ENCODE measurements at places on chromosomes 12 and 14.

GRCh38 chr14:67285876-67286452 lies 44.7 kb downstream of the PALS1 start:
- DNase-seq, result peak; percentile 3

DNA sequence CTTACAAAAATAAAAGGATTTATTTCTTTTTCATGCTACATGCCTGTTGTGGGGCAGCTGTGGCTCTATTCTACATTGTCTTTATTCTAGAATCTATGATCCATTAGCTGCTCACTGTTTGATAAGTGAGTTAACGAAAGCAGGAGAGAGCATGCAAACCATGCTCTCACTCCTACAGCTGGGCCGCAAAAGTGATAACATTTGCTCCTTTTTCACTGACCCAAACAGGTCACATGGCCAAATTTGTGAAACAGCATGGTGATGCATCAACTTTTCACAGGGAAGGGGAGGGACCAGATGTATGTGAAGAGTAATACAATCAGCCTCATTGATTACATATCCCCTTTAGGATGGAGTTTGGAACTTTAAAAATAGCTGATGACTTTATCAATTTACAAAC lies 456.9 kb upstream of the SYT1 start:
- DNase-seq, result no peak

DNA sequence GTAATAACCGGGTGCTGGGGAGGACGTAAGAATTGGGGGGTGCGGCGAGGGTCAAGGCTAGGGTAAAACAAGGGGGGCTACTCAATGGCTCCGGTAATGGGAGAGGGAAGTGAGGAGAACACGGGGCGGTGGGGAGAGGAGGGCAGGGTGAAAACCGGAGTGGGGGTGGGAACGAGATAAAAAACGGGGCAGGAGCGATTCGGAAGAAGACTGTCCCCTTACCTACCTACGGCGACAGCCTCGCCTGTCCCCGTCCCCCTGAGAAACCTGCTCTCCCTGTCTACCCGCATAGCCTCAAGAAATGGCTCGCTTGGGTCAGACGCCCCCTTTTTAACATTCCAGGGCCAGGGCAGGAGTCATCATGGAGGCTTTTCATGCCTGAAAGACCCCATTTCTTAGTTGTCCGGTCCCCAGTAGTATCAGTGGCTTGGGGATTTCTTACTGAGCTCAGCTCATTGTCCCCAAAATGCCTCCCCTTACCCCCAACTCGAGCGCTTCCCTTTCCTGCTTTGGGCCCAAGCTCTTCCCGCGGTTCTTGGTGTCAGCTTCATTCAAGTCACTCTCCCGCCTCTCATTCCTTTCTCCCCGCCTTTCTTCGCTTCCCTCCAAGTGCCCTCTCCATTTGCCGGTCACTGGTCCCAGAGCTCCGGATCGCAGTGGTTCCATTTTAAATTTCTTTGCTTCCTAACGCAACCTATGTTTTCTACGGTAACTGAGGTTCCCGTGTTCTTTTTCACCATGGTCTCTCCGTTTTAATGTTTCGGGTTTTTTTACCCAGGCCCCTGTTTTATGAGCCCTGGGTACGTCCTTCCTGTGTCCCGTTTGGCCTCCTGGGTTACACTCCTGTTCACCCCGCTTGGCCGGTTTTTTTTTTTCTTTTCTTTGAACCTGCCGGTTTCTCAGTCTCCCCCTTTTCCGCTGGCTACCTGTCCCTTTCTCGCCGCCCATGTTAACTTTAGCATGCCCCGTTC lies 1.2 kb upstream of the WSB2 start:
- DNase-seq, result peak; percentile 43

GRCh38 chr12:28939427-28939826 lies 209.7 kb upstream of the FAR2 start:
- no peak for DNase-seq

DNA sequence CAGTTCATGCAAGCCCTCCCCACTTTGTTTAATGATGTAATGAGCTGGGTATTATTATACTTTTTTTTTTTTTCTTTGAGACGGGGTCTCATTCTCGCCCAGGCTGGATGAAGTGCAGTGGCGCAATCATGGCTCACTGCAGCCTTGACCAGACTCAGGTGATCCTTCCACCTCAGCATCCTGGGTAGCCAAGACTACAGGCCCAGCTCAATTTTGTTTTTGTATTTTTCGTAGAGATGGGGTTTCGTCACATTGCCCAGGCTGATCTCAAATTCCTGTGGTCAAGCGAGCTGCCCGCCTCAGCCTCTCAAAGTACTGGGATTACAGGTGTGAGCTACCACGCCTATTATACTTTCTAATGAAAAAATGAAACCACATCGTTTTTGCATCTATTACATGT lies 4.5 kb upstream of the DCAF11 start:
- no peak for DNase-seq

- peak; percentile 75 for DNase-seq
Observed at GRCh38 chr14:65301862-65302539, 110.5 kb upstream of the FUT8 start.

DNA sequence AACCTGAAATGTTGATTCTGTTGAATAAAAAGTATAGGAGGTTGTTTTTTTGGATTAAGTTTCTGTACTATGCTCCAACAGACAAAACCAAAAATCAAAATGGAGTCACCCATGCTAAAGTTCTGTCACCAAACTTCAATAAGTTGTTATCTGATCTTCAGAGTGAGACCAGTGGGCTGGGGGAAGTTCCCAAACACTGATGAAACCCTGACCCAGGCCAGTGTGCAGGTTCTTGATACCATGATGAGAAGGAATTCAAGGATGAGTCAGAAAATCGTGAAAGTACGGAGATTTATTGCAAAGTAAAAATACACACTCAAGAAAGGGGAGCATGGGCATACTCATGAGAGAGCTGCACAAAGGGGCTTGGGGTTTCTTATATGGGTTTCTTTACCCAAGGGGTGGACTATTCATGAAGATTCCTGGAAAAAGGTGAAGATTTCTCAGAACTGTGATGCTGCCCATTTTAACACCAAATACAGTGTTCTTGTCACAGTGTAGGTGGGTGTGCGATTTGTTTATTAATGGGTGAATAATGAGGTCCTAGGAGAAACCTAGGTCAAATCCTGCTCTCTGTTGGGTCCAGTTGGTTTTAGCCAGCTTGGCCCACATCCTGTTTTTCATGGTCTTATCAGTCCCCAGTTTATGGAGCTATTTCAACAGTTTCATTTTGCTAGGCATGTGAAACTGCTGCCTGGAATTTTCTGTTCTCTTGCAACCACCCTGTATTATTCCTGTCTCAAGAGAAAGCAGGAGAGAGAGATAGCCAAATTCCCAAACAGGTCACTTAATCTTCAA lies 27.5 kb upstream of the DENND5B start:
- no peak for DNase-seq

- no peak for DNase-seq
Observed at GRCh38 chr14:23557521-23557920, 1.4 kb downstream of the THTPA start.

GRCh38 chr12:98385641-98386040 lies 129.7 kb upstream of the TMPO start:
- no peak for DNase-seq

DNA sequence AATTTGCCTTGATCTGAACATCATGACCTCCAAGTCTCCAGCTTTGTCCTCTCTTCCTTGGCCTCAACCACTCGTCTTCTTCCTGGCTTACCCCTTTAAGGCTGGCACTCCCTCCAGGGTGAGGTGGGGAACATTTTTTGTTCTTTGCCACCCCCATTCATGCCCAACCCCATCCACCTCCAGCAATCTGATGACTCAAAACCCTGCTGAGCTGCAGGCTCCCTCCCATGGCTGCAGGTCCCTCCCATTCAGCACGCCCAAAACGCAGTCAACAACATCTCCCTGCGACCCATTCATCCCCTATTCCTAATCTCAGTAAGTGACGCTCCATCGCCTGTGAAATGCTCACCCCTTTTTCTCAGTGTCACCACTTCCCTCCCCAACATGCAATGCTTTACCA lies 138.8 kb upstream of the PRMT8 start:
- DNase-seq, result no peak

DNA sequence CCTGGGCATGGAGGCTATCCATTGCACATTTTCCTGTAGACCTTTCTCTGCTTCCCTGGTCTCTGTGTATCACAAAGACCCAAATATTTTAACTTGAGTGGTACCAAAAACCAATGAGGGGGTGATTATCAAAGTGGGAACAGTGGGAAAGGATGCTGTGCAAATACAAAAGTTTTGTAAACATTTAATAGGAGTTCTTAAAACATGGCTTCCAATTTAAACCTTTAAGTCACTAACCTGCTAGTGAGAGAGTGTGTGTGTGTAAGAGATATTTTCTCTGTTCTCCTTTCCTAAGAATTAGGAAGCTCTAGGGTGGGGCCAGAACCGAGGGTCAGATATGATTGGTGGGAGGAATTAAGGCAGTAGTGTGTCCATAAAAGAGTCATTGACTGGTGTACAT lies 64.5 kb upstream of the ARHGAP5 start:
- DNase-seq, result no peak

- peak; percentile 40 for DNase-seq
Observed at GRCh38 chr12:84840356-84840755, 72.2 kb downstream of the SLC6A15 start.

GRCh38 chr12:43836475-43836989 lies 651 bp downstream of the TMEM117 start:
- peak; percentile 59 for DNase-seq

GRCh38 chr12:85095501-85095900 lies 59.4 kb downstream of the LRRIQ1 start:
- no peak for DNase-seq
